Stimulated activated CD8-positive, alpha-beta memory T cell treated with anti-CD3 and anti-CD28 coated beads, Interleukin-2, amount 100 ng/mL, for 1 hour (primary cell): ENCODE measurements at places on chromosomes 3 and 15.

DNA sequence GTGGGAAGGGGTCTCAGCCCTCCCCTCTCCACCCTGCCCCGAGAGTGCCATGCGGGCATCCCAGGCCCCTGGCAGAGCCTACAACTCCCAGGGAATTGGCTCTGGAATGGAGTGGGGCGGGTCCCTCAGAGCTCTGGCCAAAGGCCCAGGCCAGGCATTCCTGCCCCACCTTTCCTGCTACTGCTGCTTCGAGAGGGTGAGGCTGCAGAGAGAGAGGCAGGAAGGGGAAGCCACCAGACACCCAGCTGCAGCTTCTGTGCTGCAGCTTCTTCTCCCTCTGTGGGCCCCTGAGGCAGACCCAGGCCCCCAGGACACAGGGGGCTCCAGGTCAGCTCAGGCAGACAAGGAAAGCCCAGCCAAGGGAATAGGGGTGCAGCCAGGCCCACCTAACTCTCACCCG lies 2.7 kb downstream of the ALS2CL start:
- no peak for DNase-seq

DNA sequence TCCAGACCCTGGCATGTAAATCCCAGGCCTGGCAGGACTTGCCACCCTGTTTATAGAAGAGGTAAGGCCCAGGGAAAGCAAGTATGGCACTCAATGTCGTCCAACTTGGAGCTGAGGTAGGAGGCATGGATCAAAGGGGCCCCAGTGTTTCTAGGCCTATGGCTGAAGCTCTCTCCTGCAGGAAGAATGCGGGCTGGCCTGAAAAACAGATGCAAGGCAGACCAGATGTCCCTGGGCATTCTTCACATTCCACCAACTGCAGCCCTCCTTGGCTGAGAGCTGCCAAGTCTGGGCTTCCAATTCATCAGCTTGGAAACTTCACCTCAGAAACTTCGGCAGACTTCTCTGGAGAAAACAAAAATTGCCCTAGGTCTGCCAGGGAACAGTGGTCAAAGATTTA lies 22.2 kb downstream of the MESD start:
- DNase-seq = no peak

DNA sequence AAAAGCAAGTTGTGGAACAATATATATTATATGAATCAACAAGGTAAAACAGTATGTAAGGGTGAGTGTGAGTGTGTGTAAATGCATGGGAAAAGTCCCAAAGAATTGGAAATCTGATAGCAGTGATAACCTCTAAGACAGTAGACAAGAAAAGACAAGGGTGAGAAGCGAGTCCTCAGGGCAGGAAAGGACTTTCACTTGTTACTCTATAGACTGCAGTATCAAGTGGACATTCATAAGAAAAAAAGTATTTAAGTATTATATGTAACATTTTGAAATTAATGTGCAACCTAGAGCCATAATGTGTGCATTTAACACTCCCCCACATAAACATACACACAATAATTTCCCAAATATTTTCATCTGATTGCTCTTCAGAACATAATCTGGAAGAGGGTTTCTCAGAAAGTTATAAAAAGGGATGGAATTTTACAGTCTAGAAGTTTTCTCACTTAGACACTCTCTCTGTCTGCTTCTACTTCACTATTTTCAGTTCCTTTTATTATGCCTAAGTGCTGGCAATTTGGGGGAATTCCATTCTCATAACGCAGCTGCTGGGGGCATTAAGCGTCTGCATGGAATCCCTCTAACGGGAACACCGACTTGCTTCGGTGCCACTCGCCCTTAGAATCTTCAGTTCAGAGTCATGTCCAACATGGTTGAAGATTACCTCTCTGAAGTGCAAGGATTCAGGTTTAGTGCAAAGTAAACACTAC lies 50.0 kb upstream of the CDIN1 start:
- no peak for DNase-seq

DNA sequence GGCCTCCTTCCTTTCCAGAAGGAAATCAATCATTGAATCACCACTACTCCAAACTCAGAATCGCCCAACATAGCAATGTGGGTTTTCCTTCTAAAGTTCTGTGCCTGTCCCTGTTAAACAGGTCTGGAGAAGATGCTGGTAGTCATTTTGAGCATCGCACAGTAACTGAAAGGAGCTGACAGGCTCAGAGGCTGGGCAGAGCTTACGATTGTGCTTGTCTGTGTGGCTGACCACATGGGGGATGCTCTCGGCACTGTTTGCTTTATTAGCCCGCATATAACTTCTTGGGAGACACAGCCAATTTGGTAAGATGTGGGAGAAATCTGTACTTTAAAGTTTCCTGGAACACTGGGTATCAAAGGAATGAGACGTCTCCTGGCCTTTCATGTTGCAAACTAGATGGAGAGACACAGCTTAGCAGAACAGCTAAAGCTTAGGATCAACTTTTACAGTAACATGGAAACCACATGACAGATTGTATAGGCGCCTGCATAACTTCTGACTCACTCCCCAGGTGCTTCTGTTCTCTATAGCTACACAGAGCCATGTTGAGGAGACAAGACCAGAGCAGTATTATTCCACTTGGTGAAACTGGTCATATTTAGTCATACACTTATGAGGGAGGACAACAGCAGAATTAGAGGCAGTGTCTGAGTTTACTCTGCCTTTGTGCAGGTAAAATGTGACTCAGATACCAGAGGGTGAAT lies 374.1 kb downstream of the RORA start:
- no peak for DNase-seq

GRCh38 chr3:27720899-27721716 lies 1.0 kb downstream of the EOMES start:
- no peak for DNase-seq

DNA sequence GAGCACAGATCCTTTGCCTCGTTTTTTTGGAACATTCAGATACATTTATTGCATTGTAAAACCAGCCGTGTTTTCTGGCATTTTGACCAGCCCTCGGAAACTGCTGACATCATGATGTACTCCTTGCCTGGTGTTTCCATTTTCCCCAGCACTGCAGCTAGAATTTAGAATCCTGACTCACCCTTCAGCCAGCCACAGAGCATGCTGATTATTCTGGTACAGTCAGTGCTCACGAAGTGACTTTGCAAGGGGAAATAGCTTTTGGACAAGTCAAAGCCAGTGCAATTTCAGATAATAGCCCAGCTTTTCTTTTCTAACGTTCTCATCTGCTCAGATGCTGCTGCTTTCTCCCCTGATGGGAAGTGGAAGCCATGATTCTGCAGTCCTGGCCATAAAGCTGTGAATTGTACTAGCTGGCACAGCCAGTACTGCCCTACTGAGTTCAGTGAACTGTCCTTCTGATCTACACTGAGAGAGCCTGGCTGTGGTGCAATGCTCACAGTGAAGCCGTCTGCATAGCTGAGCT lies 12.1 kb upstream of the CNBP start:
- no peak for DNase-seq

- no peak for DNase-seq
Observed at GRCh38 chr15:83365370-83365938, 81.0 kb upstream of the BNC1 start.
